Head of caudate nucleus (tissue), 42 donors: ENCODE measurements at places on chromosomes 6 and 20.
A peak's percentile ranks its signal among the peaks of the same experiment; 100 is the strongest.

DNA sequence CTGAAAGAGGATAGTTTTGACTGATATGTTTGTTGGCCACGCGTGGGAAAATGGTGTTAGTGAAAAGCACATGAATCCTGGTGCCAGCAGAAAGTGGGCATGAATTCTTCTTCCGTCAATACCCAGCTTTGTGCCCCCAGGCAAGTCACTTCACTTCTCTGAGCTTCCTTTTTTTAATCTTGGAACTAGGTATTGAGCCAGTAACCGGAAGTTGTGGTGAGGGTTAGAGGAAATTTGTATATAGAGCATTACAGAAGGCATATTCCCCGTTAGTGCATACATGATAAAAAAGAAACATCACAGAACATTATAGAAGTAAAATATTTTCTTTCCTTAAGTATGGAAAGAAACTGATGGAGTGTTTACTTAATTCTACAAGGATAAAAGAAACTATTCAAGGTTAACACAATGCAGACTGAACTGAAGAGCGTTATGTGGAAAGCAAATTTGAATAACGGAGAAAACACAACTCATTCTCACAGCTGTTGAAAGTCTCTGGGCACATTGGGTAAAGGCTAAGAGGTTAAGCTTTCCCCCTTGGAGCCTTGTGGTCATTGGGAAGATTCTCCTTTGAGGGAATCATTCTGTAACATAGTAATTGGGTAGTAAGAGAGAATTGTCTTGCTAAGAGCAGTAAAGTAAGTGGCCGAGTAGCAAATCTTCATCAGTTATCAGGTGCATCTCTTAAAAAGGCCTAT is 223.1 kb downstream of the BCAS1 start:
- DNase-seq: no peak

DNA sequence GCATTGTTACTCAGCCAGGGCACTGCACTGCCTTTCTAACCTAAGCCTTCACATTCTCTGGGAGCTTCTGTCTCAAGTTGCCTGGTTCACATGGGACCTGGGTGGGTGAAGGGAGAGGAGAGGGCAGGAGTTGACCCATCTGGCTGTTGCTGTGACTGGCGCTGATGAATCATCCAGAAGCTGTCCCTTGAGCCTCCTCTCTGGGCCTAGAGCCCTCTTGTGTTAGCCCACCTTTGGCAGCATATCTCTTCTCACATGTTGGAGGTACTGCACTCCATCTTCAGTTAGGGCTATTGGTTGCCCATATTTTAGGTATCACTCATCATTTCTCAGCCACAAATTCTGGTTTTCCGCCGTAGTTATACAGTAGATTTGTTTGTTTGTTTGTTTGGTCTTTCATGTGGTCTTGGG is 19.8 kb downstream of the XRN2 start:
- no peak for DNase-seq

DNA sequence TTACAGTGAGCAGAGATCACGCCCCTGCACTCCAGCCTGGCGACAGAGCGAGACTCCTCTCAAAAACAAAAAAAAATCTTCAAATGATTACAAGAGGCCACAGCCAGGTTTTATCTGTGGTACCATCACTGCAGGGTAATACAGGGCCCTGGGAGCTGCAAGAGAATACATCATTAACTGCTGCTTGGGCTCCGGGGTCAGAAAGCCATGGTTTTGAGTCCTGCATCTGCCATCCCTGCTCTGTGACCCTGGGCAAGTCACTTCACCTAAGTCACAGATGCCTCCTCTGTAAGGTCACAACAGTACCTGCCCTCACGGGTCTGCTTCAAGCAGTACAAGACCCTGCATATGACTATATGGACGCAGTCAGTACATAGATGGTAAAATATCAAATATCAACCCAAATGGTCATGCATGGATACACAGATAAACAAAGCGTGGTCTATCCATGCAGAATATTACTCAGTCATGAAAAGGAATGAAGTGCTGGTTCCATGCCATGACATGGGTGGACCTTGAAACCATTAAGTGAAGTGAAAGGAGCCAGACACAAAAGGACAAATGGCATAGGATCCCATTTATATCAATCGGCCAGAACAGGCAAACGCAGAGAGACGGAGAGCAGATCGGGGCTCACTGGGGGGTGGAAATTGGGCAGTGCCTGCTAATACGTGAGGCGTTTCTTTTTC is 83.6 kb downstream of the NFATC2 start:
- DNase-seq: no peak

DNA sequence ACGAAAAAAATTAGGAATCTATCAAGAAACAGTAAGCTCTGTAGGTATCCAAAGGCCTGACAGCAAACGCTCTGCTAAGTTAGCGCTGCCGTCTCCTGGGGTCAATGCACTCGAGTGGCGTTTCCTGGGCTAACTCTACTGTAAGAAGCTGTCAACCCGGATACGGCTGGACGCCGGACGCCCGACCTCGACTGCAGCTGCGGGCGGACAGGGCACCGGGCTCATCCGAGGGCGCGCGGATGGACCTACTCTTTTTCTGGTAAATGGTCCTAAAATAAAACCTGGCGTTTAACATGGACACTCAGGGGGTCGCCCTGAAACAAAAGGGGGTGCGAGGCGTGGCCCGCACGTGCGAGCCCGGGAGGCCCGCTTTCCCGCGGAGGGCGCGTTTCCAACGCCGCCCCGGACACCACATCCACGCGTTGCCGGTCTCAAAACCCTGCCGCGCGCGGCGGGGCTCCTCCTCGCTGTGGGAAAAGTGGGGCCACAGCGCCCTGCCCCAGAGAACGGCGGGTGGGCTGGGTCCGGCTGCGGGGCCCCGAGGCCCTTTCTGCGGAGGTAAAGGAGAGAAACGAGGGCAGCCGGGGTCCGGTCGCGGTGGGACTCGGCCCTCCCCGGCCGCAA is 537 bp downstream of the TCP1 start:
- no peak for DNase-seq

DNA sequence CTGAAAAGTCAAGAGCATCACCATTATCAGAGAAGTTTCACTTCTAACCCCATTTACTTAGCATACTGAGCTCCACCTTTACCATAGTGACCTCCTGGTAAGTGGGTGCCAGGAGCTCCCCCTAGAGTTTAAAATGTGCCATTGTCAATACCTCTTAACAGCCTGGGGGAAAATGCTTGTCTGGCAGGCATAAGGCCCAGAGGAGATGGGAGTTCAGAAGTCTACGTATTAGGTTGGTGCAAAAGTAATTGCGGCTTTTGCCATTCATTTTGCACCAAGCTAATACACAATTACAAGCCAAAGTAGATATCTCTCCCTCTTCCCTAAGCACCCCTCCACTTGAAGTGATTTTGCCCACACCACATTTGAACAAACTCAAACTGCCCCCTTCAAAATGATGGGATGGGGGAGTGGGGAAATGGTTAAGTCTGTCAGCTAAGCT is 919.0 kb downstream of the KIF16B start:
- DNase-seq: peak; percentile 15

DNA sequence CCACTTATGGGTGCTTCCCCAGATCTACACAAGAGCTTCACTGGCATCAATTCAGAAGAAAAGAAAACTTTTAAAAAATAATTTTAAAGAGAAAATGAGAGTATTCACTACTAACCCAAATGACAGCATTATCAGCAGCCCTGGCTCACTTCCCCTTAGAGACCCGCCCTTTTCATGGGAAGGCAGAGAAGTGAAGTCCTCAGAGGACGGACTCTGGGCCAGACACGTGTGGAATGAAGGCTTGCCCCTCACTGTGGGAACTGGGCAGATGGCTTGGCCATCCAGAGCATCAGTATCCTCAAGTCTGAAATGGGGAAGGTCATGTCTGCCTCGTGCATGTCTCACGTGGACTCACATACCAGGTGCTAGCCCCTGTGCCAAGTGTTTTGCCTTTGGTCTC is 63.5 kb downstream of the JAG1 start:
- DNase-seq: no peak

GRCh38 chr20:54254596-54254995 is 46.7 kb downstream of the PFDN4 start:
- no peak for DNase-seq

DNA sequence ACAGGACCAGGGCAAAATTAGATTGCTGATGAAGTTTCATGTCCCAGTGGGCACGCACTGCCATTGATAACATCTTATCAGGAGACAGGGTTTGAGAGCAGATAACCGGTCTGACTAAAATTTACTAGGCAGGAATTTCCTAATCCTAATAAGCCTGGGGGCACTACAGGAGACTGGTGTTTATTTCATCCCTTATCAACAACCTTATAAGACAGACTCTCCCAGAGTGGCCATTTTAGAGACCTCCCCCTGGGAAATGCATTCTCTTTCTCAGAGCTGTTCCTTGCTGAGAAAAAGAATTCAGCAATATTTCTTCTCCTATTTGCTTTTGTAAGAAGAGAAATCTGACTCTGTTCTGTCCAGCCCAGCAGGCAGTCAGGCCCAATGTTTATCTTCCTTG is 423.4 kb upstream of the IMPG1 start:
- DNase-seq: no peak

GRCh38 chr20:46541229-46541935 is 9.1 kb downstream of the OCSTAMP start:
- no peak for DNase-seq
